ENCODE measurements at places on chromosomes 1 and 21.

DNA sequence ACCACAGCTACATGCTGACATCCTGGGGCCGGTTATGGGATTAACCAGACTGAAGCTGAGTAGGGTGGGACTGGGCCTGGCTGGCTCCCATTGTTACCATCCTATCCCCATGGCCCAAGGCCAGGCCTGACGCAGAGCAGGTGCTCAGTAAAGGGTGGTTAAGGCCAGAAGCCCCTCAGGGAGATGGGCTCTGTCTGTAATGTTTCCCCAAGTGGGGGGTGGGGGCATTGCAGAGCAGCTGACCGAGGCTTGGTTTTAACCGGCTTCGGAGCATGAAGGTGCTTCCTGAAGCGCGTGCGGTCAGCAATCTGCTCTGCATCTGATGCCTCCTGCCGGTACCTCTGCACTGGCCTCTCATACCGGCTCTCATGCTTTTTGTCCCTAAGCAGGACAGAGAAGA is 83.4 kb upstream of the ACTL8 start:
- DNase-seq = no peak

- no peak for DNase-seq
These were observed 22.9 kb upstream of the SLC19A2 start for GRCh38 chr1:169508432-169509338.

GRCh38 chr1:38527373-38527966 is 332.1 kb downstream of the RRAGC start:
- DNase-seq = peak; percentile 32

DNA sequence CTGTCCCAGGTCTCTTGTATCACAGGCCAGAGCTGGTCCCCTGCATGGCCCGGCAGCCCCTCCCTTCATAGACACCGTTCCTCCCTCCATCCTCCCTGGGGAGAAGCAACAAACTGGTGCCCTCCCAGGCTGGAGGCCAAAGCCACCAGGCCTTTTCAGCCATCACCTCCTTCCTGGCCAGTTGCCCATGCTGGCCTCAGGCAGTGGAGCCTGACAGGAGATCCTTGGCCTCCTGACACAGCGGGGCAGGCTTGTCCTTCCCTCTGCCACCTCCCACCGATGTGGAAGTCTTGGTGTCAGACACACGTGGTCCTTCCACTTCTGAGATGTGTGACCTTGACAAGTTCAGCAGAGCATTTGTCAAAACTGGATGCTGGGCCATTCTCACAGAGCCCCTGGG is 206.0 kb downstream of the HIVEP3 start:
- DNase-seq = no peak

GRCh38 chr1:147389532-147390184 is 147.2 kb downstream of the CHD1L start:
- DNase-seq = no peak

DNA sequence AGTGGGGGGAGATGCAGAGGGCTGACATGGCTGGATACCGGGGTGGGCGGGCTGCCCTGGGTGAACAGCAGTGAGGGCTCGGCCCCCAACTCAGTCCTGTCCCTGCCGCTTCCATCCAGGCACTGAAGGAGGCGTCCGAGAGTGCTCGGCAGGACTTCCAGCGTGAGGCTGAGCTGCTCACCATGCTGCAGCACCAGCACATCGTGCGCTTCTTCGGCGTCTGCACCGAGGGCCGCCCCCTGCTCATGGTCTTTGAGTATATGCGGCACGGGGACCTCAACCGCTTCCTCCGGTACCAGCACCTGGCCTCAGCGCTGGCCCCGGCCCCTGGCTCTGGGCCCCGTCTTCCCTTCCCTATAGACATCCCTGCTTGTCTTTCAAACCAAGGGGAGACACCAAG is 15.6 kb downstream of the NTRK1 start:
- DNase-seq = no peak

DNA sequence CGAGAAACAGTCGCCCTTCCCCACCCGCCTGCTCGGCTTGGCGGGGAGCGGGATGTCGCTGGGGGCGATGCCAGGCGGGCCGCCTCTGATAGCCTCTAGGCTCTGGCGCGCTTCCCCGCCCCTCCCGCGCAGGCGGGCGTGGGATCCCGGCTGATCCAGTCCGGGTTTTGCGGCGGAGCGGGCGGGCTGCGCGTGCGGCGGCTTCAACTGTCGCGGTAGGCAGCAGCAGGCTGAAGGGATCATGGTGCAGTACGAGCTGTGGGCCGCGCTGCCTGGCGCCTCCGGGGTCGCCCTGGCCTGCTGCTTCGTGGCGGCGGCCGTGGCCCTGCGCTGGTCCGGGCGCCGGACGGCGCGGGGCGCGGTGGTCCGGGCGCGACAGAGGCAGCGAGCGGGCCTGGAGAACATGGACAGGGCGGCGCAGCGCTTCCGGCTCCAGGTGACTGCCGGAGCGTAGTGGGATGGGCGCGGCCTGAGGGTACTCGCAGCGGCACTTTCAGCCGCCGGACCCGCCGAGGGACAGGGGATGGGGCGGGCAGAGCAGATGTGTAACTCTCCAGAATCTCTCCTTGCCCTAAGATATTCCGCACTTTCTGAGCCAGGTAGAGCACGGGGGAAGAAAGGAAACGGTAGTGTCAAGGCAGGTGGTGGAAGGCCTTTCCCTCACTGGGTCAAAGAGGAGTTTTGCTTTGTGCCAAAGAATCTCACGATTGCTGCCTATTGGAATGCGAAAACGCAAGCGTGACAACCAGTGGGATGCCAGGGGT is at the start of gene FAAH:
TSS of gene FAAH (plus strand) at position 210 of the 764 bp plus-strand sequence. CDS start at position 242, 32 bp downstream.
- DNase-seq = peak; percentile 27

- DNase-seq = no peak
These were observed 18.7 kb upstream of the SPOCD1 start for GRCh38 chr1:31834501-31834900.

DNA sequence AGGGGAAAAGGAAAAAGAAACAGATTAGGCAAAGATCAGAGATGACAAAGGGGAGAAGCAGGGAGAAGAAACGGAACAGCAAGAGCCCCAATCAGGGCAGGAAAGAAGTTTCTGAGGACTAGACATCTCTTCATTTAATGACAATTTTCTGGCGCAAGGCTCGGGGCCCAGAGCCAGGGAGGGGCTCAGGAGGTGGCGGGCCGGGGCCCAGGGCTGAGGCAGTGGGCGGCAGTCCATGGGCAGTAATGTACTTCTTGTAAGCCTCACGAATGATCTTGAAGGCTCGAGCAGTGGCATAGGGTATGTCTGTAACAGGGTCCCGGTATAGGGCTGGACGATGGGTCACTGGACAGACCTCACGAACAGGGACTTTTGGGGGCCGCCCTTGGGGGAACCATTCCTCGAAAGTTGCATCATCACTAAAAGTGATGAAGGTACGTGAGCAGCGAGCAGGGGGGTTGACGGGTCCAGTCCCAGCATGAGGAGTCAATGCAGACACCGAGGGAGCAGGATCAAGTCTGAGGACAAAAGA is 799 bp upstream of the TMOD4 start:
- DNase-seq = no peak

GRCh38 chr1:194787001-194787400 is 1600.6 kb upstream of the B3GALT2 start:
- DNase-seq = no peak

DNA sequence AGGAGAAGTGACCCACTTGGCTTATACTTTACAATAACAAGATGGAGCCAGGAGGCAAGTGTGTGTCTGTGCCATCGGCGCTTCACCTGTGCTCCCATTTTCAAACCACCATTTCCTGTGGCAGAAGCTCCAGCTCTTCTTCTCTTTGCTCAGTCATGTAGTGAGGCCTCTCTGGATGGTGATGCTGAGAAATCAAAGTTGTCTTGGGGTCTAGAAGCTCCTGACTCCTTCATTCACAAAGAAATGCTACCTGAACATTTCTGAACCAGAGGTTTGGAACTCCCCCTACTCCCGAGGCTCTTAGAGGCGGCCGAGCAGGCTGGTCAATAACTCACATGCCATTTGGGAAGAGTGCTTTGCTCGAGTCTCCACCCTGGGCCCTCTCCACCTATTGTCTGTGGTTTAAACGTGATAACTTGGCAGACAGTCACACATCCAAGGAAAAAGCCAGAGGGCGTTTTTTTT is 18.0 kb downstream of the SLAMF1 start:
- DNase-seq = no peak

DNA sequence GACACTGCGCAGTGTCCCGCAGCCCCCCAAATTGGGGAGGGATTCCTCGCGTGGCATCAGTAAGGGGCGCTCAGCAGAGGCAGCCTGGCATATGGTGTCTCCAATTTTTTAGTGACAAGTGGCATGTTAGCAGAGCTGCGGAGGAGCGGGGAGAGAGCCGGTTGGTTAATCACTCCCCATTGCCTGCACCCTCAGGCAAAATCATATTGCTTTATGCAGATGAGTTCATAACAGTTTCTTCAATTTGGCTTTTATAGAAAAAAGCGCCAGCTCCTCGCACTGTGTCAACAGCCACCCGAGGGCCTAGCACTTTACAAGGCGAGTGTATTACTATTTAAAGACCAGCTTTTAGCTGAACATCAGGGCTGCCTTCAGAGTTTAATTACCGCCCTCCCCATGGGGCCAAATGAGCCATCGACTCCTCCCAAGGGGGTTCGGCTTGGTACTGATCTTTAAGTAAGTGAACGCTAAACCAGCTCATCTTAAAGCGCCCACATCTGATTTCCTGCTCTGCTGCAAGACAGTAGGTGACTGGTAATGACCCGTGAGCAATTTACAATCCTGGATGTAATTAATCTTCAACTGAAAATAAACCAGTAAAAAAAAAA is 298.9 kb downstream of the DSCAM start:
- DNase-seq = no peak

- no peak for DNase-seq
These were observed 54.5 kb upstream of the FAM78B start for GRCh38 chr1:166221316-166221715.

DNA sequence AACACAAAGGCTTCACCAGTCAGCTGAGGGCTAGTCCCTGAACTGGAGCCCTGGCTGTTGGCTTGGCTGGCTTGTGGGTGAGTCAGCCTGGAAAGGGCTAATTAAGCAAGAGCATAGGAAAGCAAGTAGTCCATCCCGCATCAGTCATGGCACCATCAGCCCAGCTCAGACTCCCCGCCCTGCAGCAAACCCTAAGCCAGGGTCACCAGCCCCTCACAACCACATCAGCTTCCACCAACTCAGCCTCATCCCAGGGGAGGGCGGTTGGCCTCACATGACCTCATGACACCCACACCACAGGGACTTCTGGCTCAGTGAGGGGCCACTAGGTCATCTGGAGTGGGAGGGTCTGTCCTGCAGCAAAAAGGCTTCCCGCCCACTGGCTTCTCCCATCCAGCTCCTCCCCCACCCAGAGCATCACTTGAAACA is 7.0 kb upstream of the SPATC1L start:
- DNase-seq = no peak

- DNase-seq = no peak
These were observed 16.2 kb downstream of the SYF2 start for GRCh38 chr1:25216123-25216522.

DNA sequence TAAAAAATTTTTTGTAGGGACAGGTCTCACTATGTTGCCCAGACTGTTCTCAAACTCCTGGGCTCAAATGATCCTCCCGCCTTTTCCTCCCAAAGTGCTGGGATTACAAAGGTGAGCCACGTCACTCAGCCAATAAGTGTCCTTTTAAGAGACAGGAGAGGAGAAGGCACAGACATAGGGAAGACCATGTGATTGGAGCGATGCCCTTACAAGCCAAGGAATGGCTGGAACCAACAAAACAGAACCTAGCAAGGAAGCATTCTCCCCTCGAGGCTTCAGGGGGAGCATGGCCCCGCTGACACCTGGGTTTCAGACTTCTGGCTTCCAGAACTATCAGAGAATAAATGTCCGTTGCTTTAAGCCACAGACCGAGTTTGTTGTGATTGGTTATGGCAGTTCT is 37.0 kb downstream of the NDUFS5 start:
- no peak for DNase-seq

DNA sequence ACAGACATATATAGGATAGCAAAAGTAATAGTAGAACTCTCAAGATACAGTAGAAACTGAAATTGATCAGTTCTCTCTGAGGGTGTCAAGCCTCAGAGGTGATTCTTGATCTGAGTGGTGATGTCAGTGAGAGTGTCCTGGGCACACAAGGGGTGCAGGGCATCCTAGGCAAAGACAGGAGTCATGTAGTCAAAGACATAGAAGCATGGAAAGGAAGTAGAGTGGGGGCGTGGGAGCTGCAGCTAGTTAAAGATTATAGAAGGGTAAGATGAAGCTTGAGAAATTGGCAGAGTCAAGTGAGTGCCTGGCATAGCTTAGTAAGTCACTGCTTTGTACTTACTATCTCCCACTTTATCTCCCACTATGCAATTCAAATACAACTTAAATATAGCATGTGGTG is 22.8 kb downstream of the CDC7 start:
- DNase-seq = no peak

- no peak for DNase-seq
These were observed 121.2 kb upstream of the TNR start for GRCh38 chr1:175864625-175865024.

DNA sequence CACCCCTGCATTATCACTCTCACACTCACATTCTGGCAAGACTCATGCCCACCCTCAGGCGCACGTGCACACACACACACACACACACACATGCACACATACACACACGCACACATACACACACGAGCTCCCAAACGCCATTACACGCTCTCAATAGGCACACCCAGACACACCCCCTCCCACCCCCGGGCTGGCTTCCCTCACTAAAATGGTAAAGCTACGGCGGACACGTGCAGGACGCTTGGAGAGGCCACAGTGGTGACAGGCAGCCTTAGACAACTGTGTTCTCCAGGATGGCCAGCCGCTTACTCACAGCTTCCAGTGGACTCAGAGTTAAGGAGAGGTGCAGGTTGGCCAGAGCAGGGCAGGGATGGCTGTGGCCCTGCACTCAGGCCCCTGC is 10.1 kb downstream of the MATN1 start:
- no peak for DNase-seq

DNA sequence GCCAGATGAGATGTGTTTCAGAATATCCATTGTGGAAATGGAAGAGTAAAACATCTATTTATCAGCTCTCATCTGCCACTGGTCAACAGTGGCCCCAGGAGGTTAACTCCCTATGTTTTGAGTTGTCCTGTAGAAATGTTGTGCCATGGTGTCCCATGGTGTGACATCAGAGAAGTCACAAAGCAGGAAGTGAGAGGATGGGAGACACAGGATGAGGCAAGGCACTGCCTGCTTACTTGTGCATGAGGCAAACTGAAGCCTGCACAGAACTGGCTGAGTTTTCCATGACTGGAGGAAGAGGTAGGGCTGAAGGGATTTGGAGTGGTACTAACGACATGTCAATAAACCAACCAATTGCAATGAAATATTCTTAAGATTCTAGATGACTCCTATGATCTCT is 131.5 kb upstream of the ZNF644 start:
- DNase-seq = no peak
